ENCODE measurements at places on chromosomes 2 and 18.

GRCh38 chr2:136104977-136105376, 13.0 kb downstream of the CXCR4 start:
- no peak for DNase-seq

GRCh38 chr2:109466674-109467575, 146.8 kb downstream of the SEPTIN10 start:
- DNase-seq, result peak; percentile 79

DNA sequence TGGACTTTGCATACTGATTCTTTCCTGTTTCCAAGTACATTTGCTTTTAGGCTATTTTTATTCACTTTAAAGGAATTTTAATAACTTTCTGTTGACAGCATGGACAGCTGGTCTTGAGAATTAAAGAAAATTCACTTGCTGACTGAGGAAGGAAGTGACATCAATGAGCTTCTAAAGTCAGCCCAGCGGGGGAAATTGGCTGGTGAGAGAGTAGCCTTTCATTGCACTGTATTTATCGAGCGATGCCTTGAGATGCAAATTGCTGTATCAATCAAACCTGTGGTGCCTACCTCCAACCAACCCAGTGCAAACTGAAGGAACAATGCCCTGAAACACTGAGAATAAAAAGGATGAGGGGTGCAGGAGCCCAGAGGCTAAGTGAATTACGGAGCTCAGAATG, 91.4 kb upstream of the AQP4 start:
- no peak for DNase-seq

DNA sequence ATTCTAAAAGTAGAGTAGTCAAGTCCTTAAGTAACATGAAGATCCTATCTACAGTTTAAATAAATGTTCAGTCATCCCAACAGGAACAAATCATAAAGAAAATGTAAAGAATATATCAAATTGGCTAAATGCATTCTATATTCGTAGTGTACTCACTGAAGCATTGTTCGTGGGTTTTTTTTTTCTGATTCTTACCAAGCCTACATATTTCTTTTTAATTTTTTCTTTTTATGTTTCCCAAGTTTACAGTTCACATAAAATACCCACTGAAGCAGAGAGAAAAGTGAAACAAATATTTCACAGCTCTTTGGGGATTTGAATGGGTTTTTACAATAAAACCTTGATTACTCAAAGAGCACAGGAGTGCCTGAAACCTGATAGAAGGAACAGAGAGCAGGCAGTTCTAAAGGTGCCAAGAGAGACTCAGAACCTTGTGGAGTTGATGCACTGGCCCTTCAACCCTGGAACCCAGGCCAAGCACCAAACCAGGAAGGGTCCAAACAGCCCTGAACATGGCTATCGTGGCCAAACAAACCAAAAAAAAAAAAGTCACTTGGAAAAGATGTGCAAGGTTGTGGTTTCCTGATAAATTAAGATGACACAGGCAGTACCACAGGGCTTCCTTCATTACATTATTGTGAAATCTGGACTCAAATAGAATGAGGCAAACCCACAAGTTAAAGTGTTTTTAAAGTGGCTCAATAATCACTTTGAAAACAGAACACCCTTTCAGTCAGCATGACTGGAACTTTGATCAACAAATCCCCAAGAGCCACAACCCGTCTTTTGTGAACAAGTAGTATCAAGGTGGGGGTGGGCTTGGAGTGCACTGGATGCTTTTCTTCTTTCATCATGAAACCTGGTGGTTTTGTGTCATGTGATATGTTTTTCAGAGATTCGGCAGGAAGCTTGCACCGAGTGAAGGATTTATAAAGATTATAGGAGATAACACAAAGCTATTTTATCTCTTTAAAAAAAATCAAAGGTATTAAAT, 245.0 kb upstream of the FN1 start:
- DNase-seq, result peak; percentile 95

- no peak for DNase-seq
These were observed 205.5 kb upstream of the FSHR start for GRCh38 chr2:49359721-49360406.

- DNase-seq, result no peak
These were observed 2.4 kb upstream of the MERTK start for GRCh38 chr2:111896024-111896423.

GRCh38 chr2:168244318-168244717, 3.1 kb downstream of the STK39 start:
- DNase-seq, result no peak

DNA sequence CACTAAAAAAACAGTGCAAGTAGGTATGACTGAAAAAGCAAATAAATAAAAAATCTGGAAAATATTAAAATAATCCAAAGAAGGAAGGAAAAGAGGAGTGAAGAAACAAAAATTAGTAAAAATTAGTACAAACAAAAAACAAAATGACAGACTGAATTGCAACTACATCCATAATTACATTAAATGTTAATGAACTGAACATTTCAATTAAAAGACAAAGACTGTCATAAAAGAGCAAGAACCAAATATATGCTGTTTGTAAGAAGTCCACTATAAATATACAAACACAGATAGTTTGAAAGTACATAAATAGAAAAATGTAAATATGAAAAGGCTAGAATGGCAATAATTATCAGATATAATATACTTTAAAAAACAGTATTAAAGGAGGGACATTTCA, 267.6 kb downstream of the WDPCP start:
- no peak for DNase-seq

Data from cardiac fibroblast (primary cell).